ENCODE measurements at places on chromosomes 2 and 18.

DNA sequence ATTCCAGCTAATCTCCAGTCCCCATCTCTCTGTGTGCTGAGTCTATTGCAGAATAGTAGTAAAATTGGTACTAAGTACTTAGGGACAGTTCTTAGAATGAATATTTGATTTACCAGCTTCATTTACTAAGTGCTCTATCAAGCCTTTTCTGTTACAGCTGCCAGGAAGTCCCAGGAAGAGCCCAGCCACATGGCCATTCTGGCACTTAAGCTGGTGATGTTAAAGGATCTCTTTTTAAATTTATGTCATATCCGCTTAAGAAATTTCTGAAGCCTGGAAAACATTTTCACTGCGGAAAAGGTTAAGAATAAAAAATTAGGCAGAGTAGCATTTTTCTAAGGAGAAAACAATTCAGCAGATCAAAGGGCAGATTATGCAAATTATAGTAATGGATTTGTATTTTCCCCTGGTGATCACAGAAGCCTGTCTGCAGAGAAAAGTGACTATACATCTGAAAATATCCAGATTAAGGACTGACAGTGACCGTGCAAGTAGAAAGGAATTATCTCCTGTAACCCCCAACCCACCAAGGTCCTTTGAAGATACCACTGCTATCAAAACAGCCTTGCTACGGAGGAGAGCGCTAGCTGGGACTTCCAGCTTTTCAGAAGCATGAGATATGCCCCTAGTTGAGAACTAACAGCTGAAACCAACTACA, 260.8 kb downstream of the SH3BP4 start:
- DNase-seq, result no peak

DNA sequence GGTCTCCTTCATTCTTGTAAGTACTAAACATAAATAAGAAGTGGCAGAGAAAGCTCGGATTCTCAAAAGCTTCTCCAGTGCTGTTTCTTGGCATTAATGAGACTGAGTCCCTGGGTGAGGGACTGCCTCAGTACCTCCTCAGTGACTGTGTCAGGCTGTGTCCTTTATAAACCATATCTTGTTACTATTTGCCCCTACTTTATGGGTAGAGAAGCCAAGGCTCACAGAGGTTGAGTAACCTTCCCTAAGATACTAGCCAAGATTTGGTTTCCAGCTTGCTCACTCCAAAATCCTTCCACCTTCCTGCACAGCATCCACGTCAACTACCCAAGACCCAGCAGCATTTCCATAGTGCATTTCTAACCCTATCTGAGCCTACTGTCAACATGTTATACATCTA, 55.6 kb downstream of the THUMPD2 start:
- no peak for DNase-seq

GRCh38 chr2:7724336-7724735, 807.1 kb downstream of the RNF144A start:
- DNase-seq, result no peak

GRCh38 chr2:30860003-30860725, 52.9 kb upstream of the CAPN13 start:
- DNase-seq, result no peak

GRCh38 chr2:9174771-9175437, 31.7 kb upstream of the ASAP2 start:
- no peak for DNase-seq

- no peak for DNase-seq
These were observed 115.1 kb downstream of the STPG4 start for GRCh38 chr2:47039913-47040562.

DNA sequence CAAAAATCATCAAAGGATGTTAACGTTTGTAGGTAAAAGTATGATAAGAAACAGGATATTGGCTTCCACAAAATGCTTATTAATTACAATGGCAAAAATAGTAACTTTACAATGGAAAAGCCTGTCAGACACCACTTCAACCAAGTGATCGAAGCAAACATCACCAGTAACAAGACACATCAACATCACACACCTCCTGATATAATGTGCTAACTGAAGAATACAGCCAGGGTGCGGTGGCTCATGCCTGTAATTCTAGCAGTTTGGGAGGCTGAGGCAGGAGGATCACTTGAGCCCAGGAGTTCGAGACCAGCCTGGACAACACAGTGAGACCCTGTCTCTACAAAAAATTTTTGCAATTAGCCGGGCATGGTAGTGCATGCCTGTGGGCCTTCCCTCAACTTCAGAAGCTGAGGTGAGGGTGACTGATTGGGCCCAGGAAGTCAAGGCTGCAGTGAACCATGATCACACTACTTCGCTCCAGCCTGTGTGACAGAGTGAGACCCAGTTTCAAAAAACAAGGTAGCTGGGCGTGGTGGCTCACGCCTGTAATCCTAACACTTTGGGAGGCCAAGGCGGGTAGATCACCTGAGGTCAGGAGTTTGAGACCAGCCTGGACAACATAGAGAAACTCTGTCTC, 15.0 kb downstream of the MGAT4A start:
- no peak for DNase-seq

- DNase-seq, result no peak
These were observed 552.3 kb downstream of the TSN start for GRCh38 chr2:122307763-122308162.

- DNase-seq, result no peak
These were observed 544.2 kb downstream of the SATB2 start for GRCh38 chr2:198913394-198914152.

GRCh38 chr2:150028322-150028721, 440.7 kb upstream of the MMADHC start:
- no peak for DNase-seq

DNA sequence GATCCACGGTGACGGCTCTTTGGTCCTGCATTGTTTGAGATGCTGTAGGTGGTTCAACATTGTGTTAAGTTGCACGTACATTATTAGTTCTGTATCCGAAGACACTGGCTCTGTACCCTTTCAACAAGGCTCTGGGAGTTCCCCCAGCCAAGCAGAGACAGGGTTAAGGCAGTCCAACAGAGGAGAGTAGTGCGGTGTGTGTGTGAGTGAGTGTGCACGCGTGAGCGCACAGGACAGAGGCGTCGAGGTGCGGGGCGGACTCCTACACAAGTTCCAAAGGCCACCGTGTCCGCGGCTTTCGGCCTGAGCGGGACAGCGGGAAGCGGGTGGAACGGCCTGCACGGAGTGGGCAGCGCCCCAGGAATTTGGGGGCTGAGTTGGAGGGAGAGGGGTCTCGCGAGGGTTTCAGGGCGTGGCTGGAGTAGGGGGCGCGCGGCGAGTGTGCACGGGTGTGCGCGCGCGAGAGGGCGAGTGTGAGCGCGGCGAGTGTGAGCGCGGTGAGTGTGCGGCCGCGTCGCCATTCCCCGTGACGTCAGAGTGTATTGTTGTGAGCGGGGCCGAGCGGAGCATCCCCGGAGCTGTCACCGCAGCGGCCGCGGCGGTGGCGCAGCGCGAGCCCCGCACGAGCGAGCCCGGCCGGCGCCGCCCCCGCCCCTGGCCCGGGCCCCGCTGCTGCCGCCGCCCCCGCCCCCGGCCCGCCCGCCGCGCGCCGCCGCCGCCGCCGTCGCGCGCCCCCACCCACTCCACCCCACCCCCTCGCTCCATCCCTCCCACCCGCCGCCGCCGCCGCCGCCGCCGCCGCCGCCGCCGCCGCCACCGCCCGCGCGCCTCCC, at the start of gene ASXL3:
Gene ASXL3 (plus strand): TSS at position 535 of the 833 bp plus-strand sequence. CDS start 413 bp downstream, outside the sequence.
- DNase-seq, result no peak

- no peak for DNase-seq
These were observed 7.6 kb downstream of the ESPNL start for GRCh38 chr2:238107525-238108422.

DNA sequence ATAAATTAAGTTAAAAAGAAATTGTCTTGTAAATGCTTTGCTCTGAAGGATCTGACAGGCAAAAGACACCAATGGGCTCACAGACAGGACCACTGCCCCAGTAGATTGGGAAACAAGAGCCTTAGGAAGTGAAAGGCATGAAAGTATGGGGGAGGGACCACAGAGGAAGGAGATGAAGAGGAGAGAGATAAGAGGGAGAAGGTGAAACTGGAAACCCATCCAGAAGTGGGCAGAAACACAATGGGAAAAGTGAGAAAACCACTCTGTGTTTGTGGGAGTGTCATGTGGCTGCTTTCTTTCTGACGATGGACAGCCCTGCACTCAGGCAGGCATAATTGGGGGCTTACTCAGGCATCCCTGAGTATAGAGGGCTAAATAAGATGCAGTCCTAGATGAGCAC, 101.5 kb upstream of the STON1 start:
- DNase-seq, result no peak

DNA sequence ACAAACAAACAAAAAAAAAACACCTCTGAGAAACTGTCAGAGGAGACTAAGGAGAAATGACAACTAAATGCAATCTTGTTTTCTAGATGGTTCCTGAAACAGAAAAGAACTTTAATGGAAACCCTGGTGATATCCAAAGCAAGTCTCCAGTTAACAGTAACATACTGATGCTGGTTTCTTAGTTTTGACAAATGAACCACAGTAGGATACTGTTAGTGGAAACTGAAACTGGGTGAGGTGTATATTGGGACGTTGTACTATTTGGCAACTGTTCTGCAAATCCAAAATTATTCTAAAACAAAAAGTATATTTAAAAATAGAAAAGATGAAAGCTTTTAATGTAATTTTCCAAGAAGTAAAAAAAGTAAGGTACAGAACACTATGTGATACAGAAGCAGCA, 11.4 kb downstream of the SESTD1 start:
- no peak for DNase-seq

- no peak for DNase-seq
These were observed 52.0 kb downstream of the SLC25A12 start for GRCh38 chr2:171841996-171842395.

- DNase-seq, result no peak
These were observed 328.9 kb downstream of the TDRD15 start for GRCh38 chr2:21452678-21453077.

DNA sequence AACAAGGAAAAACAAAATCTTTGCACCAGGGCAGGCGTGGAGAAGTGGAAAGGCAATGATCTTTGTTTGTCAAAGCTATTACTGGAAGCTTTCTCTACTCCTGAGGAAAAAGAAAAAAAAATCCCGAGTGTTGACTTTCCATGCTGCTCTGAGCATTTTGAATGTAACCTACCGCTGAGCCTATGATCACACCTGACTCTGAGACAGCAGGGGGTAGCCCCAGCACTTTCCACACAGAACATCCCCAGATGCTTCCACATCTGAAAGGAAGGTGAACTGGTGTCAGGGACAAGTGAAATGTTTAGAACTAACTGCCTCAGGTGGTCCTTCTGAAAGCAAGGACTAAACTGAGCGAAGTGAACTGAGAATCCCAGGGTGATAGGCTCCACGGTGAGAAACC, 1315.1 kb upstream of the DDX18 start:
- DNase-seq, result no peak

- DNase-seq, result no peak
These were observed 242.9 kb downstream of the ARL6IP6 start for GRCh38 chr2:152961351-152961750.

DNA sequence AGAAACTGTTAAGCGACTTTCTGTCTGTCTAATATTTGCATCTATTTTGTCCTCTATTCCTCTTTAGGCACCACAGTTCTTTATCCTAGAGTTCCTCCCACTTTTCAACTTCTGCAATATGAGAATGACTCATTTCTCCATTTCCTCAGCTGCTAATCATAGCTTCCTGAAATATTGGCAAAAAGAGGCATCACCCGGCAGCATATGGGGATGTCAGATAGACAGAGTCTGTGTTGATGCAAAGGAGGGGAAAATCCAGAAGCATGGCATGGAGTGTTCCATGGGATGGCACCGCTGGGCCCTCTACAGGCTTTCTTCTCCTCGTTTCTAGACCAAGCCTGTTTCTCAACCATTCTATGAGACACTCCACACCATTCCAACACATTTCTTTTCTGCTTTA, 93.4 kb downstream of the DOCK10 start:
- DNase-seq, result no peak

DNA sequence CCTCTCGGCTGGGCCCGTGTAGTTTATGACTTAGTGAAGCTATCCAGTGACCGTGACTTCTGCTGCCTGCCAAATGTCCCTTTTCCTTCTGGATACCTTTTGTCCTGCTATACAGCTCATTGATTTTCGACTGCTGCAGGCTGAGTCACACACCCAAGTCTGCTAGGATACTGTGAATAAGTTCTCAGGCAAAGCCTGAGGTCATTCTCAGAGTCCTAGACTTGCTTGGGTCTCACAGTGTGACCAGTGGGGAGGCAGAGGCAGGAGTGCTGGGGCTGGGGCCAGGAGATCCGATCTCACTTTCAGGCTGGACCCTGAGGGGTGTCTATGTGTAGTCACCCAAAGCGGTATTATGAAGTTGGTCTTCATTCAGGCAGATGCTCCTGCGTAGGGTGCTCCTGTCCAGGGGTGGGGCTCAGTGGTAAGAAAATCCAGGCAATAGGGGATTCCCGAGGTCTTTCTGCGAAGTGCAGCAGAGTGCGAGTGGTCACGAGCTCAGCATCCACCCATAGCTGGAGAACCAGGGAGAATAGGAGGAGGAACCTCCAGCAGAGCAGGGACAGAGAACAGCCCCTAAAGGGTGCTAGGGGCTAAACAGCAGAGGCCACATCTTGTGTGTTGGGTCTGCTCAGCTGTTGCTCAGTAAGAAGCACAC, 268.6 kb upstream of the NCKAP5 start:
- no peak for DNase-seq

- no peak for DNase-seq
These were observed 5.2 kb upstream of the PPP4R1 start for GRCh38 chr18:9619545-9619944.

DNA sequence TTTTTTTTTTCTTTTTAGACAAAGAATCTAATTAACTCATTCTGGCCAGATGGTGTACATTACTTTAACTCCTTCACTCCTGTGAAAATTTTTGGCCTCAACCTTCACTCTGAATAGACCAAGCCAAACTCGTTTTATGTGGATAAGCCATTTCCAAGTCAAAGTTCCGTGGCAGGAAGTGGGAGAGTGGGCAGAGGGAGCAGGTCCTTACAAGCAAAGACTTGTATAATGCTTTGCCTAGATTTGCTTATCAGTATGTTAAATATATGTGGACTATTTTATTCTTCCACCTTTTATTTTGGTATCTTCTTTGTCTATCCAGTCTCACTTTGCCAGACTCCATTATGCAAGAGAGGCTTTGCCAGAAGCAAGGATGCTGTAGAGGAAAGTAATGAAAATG, 178.1 kb upstream of the TNP1 start:
- no peak for DNase-seq

- DNase-seq, result peak; percentile 53
These were observed 127.3 kb downstream of the PRKCE start for GRCh38 chr2:45778720-45779171.

GRCh38 chr2:81583311-81584108, 1279.0 kb upstream of the LRRTM1 start:
- DNase-seq, result no peak

DNA sequence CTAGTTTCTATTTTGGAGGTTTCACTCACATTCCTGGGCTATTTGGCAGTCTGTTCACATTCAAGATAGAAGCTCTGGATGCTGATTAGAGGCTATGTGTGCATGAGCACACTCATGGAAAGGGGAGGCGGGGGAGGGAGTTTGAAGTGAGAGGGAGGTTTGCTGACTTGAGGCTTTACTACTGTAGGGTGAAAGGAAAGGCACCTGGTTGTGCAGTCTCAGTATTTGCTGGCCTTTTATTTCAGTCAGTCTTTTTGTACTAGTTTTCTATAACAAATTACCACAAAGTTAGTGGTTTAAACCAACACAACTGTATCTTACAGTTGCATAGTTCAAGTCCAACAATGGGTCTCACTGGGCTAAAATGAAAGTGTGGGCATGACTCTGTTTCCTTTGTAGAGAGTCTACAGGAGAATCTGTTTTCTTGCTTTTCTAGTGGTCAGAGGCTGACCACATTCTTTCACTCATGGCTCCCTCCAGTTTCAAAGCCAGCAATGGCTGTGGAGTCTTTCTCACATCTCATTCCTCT, 47.7 kb upstream of the NR4A2 start:
- DNase-seq, result no peak
